Esophagus mucosa (tissue), 1 donor: ENCODE measurements at places on chromosomes 5 and 9. TPM values are rescaled to one million over a fixed set of nuclear protein-coding genes. Genes with fewer than 3 reads are reported as not detected.
A peak's percentile ranks its signal among the peaks of the same experiment; 100 is the strongest.

GRCh38 chr5:136182618-136183017, 10.3 kb downstream of the SMIM32 start:
- ATAC-seq = peak; percentile 76

DNA sequence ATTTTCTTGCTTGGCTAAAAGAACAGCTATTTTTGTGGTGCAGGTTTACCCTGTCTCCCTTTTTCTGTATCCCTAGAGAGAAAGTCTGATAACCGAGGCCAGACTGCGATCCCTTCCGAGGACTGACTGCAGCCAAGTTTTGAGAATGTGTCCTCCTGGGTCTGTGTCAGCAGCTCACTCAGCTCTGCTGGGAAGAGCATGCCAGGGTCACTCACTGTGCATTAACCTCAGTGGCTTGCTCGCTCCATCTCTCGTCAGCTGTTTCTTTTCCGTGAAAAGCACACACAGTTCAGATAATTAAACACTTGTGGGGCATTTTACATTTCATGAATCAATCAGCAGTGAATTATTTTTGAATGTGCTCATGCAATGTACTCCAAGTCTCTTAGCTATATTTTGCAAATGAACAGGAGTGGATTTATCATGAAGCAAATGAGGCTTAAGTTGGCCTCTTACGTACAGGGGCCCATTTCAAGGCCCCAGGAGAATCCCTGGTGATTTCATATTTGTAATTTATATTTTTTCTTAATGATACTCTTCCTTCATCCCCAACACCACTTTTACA, 252.1 kb downstream of the SMARCA2 start:
- no peak for ATAC-seq

DNA sequence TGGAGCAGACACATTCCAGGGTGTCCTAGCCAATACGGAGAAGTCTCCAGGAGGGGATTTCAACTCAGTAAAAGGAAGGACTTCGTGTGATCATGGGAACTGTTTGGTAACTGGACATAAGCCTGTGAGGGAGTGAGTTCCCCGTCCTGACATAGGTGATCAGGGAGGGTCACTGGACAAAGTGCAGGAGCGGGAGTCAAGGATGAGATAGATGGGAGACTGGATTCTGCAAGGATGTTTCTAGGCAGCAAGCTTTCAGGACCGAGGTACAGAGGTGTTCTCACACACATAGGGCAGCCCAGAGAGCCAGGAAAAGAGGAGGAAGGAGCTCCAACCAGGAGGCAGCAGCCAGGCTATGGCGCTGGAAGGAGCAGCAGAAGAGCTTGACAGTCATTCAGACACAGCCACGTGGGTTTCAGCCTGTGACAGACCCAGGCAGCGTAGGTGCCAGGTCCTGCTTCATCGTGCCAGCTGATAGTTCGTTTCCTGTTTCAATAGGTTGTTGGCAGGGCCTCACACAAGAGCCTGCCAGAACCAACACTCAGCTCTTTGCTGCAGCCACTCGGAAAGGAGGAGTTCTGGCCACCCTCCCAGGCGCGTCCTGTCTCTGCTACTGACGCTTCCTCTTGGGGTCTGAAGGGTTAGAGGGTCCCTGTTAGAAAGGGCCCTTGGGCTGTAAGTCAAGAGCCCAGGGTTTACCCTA, 84.1 kb downstream of the AMBP start:
- ATAC-seq = peak; percentile 87

GRCh38 chr5:105428451-105429380, 1866.1 kb upstream of the NUDT12 start:
- ATAC-seq = no peak

- no peak for ATAC-seq
These were observed 1.9 kb upstream of the NRARP start for GRCh38 chr9:137303893-137304382.

GRCh38 chr9:85941622-85941940, 635 bp downstream of the NAA35 start:
- no peak for ATAC-seq

- peak; percentile 26 for ATAC-seq
These were observed 96.3 kb downstream of the GLDC start for GRCh38 chr9:6549106-6549800.

GRCh38 chr5:7794311-7794710, 56.6 kb downstream of the CFAP90 start:
- no peak for ATAC-seq

GRCh38 chr9:1839909-1840308, 175.2 kb upstream of the SMARCA2 start:
- ATAC-seq = no peak

GRCh38 chr5:137815202-137815990, 52.3 kb upstream of the MYOT start:
- ATAC-seq = peak; percentile 90

GRCh38 chr5:118015511-118015910, 972.8 kb downstream of the DTWD2 start:
- no peak for ATAC-seq

GRCh38 chr5:143319437-143320227, 83.9 kb downstream of the NR3C1 start:
- ATAC-seq = no peak

- ATAC-seq = peak; percentile 52
These were observed 419.9 kb upstream of the GRAMD2B start for GRCh38 chr5:126003309-126003708.

DNA sequence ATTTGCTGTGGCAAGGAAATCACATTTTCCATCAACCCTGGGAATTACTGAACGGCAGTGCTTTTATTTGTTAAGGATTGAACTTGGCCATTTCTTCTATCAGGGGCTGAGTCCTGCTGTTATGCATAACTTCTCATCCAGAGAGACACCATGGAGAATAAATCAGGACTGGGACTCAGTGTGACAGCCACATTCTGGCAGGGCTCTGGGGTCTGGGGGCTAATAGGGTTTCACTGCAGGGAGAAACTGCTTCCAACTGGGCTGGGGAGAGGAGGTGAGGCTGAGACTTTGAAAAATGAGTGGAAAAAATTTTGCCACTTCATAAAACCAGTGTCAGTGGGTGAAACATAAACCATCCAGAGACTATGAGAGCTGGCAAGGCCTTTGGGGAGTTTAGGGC, 95.7 kb upstream of the ALDH1B1 start:
- ATAC-seq = no peak

DNA sequence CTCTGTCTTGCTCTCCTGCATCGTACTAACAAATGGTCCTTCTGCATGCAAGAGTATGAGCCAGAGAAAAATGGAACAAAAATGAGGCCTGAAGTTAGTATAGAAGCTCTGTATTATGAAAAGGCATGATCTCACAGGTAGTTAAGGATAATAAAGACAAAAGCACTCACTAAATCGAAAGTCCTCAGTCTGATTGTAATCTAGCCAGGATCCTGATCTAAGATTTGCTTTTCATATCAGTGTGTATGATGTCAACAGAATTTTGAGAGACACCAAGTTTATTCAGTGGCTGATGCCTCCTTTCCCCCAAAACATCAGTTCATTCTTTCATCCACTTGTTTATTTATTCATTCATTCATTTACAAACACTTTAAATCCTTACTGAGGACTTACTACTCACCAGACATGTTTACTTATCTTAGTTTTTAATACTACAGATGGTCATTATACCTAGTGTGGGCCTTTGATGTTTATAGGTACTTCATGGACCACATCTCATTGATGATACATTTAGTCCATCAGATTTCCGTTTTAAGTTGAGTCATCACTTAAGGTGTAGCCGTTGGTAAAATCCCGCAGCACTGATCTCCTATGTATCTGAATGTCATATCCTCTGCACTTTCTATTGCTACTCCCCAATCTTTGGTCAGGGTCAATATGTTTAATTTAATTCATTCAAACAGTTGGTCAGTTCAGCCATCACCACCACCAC, 105.2 kb upstream of the DHFR start:
- no peak for ATAC-seq

DNA sequence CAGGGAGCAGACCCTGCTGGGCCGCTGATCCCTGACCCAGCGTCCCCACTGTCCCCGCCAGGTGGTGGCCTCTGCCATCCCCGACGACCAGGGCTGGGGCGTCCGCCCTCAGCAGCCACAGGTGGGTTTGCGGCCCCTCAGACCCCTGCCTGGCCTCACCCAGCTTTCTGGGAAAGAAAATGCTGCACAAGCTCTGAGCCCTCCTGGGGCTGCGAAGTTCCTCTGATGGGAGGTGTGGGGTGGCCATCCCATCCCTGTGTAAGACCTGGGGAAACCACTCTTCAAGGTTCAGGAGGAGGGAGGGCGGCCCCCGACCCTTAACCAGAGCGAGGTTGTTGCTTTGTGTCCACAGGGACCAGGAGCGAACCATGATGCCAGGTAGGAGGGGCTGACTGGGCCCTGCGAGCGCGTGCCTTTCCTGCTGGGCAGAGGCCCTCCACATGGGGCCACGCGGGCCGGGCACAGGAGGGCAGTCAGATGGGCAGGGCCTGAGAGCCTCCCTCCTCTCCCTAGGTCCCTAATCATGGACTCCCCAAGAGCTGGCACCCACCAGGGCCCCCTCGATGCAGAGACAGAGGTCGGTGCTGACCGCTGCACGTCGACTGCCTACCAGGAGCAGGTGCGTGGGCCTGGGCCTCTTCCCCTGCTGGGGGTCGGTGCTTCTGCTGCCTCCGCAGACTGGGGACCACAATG, 7.7 kb downstream of the NOXA1 start:
- no peak for ATAC-seq

- ATAC-seq = no peak
These were observed 393.0 kb downstream of the MED10 start for GRCh38 chr5:5985332-5985731.

- ATAC-seq = no peak
These were observed 2.5 kb upstream of the RABL6 start for GRCh38 chr9:136805207-136805740.

- no peak for ATAC-seq
These were observed 97.3 kb upstream of the SLCO6A1 start for GRCh38 chr5:102596113-102596512.

Gene MAN1B1
- 46.2 TPM for total RNA-seq

Gene FAM221B
- total RNA-seq = not detected

Gene BNIP1
- total RNA-seq = 12.9 TPM

Gene MIER3
- 10.2 TPM for total RNA-seq

Gene OR13D1
- not detected for total RNA-seq

Gene DDX4
- total RNA-seq = not detected

Gene SH3RF2
- 49.8 TPM for total RNA-seq

Gene FYB1
- total RNA-seq = 64.7 TPM

Gene SLC27A6
- 1.8 TPM for total RNA-seq

Gene CCDC152
- total RNA-seq = not detected

Gene RAB3C
- total RNA-seq = 1.8 TPM

Gene BASP1
- 4.9 TPM for total RNA-seq

Gene PTGDS
- total RNA-seq = 18.4 TPM

Gene FOXD4L4
- total RNA-seq = 0.52 TPM

Gene OMD
- 0.40 TPM for total RNA-seq

Gene ORM2
- total RNA-seq = 0.36 TPM

Gene IRX2
- 3.1 TPM for total RNA-seq
